ENCODE measurements at places on chromosomes 11 and 22.

- no peak for DNase-seq
Observed at GRCh38 chr22:35900483-35901168, 128.0 kb downstream of the RBFOX2 start.

- DNase-seq, result no peak
Observed at GRCh38 chr11:17991783-17992433, 20.9 kb downstream of the SERGEF start.

DNA sequence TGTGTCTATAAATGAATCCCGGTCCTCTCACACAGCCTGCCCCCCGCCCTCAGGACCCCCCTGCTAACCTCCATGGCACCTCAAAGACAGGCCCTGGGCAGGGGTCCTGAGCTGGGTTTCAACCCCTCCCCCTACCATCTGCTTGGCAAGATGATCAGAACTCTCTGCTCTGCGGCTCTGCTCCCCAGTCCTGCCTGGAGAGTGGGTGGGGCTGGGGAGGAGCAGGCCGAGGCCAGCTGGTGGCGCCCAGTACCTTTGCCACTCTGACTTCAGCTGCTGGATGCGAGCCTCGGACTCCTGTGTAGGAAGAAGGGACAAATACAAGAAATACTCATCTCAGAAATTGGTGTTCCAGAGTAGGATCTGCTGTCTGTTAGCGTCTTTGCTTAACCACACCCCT, 15.0 kb downstream of the SUN2 start:
- no peak for DNase-seq

DNA sequence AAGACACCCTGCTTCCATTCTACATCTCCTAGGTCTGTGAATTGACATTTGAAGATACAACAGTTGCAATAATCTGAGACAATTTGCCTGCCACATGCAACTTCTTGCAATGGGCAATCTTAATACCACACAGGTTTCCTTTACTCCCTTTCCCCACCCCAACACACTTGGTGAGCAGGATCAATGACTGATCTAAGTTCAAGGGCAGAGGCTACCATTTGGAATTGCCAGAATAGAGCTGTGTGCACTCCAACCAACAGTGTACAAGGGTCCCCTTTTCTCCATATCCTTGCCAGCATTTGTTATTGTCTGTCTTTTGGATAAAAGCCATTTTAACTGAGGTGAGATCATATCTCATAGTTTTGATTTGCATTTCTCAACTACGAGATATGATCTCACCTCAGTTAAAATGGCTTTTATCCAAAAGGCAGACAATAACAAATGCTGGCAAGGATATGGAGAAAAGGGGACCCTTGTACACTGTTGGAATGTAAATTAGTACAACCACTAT, 2.9 kb upstream of the NNMT start:
- DNase-seq, result no peak

DNA sequence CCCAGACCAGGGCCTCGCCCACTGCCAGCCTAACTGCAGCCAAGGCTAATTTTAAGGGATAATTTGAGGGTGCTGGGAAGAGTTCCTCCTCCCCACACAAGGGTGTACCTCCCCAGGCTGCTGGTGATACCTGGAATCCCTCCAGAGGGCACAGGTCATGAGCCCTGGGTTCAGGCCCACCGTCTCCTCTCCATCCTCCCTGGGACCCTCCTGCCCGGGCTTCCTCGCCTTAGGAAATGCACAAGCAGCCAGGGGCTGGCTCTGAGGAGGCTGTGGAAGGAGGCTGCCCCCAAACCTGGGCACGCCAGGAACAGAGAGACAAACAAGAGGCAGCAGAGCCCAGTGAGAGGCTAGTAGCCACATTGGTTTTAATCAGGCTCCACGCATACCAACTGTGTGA, 16.6 kb upstream of the TSKU start:
- no peak for DNase-seq

GRCh38 chr22:21013657-21014201, 1.2 kb upstream of the P2RX6 start:
- DNase-seq, result no peak

- no peak for DNase-seq
Observed at GRCh38 chr11:68202165-68202564, 10.9 kb downstream of the KMT5B start.

DNA sequence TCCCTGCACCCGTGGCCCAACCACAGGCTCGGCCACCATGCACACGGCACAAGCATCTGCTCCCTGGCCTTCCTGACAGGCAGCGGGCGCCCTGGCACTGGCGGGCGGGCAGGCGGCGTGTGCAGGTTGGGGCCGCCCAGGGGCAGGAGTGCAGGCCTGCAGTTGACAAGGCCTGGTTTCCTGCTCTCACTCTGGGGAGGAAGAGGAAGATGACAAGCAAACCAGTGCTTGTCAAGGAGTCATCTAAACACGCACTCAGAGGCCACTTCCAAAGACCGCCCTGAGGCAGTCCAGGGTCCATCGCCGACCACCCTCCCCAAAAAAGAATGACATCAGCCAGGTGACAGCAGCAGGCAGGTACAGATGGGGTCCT, 65.3 kb upstream of the LINC01488 start:
- DNase-seq, result no peak

- no peak for DNase-seq
Observed at GRCh38 chr11:131724436-131724975, 354.1 kb downstream of the NTM start.

GRCh38 chr11:109026891-109027489, 362.1 kb downstream of the DDX10 start:
- no peak for DNase-seq

- no peak for DNase-seq
Observed at GRCh38 chr11:119166368-119167076, 2.0 kb upstream of the NLRX1 start.

DNA sequence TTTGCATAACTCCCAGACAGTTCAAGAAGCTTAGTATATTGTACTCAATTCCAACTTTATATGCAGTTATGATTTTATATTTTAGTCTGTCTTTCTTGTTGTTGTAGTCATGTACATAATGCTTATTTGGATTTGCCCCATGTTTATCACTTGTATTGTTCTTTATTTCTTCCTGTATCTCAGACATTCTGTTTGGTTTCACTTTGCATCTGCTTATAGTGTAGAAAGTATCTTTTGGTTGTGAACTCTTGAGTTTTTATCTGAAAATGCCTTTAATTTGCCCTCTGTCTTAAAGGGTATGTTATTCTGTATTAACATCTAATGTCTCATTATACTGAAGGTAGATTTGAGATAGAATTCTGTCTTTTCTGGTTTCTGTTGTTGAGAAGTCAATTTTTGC, 275.4 kb downstream of the DYNC2H1 start:
- no peak for DNase-seq

DNA sequence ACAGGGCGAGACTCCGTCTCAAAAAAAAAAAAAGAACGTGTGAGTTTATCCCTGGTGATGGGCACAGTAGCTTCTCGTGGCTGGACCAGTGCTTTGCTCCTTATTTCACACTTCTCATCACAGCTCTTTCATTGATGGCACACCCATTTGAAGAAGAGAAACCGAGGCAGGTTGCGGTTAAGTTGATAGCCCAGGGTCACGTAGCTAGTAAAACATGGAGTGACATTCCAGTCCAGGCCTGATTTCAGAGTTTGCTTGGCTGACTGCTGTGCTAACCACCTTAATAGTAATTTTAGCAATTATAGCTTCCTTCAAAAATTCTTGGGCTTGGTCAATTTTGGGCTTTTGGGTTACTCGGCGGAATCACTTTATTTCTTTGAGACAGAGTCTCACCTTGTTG, 25.8 kb downstream of the AP2A2 start:
- DNase-seq, result no peak

- DNase-seq, result no peak
Observed at GRCh38 chr22:24760708-24761306, 13.7 kb downstream of the PIWIL3 start.

DNA sequence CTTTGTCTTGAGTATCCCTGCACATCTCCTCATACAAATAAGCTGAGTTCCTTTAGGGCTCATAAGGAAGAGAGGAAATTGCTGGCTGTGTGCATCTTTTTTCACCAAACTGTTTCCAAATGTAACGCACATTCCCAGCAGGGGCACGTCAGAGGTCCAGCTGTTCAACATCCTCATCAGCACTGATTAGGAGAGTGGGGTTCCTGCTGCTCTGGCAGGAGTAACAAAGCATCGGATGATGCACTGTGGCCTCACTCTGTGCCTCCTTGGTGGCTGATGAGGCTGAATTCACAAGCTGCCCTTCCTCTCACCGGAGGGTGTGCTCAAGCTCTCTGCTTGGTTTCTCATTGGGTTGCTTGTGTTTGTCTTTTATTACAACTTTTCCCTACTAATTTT, 35.5 kb upstream of the SLC25A1 start:
- no peak for DNase-seq

DNA sequence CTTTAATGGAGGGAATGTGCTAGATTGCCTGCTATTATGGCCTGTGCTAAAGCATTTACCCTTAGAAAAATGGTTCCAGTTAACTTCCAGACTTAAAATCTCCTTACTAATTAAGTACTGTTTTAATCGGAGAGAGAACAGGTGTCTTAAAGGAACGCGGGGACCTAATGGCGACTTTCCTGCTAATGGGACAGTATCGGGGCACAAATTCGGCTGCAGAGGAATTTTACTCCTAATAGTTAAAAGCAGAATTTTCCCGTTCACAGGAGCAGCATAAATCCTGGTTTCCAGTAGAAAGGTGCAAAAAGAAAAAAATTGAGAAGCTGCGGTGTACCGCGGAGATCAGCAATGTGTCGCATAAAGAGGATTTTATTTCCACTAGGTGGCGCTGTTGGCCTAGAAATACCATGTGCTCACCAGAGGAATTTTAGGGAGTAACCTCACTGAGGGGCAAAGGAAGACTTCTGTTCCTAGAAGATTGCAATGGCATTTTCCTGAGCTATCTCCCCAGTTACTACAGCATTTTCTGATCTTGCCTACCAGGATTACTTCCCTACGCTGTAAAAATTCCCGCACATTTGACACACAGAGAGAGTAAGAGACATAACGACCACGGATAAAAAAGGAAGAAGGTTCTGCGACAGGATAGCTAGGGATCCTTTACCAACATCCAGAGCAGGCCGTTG, 44.5 kb downstream of the ZNF280B start:
- DNase-seq, result no peak

- no peak for DNase-seq
Observed at GRCh38 chr22:47195156-47195483, 432.7 kb downstream of the TBC1D22A start.

GRCh38 chr11:118050208-118050891, 26.5 kb upstream of the TMPRSS4 start:
- DNase-seq, result no peak

DNA sequence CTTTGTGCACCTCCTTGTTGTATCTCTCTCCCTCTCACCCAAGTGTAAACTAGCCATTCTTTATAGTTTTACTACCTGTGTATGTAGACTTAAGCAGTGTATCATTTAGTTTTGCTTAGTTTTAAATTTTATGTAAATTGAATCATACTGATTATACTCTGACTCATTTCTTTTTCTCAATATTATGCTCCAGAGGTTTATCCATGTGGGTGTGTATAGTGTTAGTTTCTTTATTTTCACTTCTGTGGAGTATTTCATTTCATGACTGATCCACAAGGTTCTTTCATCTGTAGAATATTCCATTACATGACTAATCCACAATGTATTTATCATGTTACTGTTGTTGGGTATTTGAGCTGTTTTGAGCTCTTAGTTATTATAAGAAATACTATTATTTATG, 62.0 kb downstream of the CCDC34 start:
- DNase-seq, result no peak

DNA sequence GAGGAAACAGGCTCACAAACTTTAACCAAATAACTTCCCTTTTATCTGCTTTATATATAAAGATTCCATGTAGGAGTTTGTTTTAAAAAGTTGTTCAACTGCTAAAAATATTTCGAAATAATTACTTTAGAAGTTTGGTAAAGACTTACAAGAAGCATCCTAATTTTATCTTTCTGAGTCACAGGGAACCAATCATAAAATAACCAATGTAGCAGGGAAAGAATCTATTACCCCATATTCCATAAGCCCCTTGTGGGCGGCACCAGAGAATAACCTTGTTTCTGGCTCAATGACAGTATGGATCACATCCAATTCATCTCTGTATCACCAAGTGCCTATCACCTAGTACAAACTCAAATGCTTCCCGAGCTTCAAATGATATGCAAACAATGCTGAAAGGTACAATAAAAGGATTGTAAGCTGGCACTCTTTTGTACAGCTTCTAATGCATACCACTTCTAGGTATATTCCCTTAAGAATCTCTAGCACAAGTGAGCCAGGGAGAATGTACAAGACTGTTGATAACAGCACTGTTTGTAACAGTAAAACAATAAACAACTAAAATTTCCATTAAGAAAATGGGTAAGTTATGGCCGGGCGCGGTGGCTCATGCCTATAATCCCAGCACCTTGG, 158.4 kb downstream of the ATG16L2 start:
- no peak for DNase-seq

DNA sequence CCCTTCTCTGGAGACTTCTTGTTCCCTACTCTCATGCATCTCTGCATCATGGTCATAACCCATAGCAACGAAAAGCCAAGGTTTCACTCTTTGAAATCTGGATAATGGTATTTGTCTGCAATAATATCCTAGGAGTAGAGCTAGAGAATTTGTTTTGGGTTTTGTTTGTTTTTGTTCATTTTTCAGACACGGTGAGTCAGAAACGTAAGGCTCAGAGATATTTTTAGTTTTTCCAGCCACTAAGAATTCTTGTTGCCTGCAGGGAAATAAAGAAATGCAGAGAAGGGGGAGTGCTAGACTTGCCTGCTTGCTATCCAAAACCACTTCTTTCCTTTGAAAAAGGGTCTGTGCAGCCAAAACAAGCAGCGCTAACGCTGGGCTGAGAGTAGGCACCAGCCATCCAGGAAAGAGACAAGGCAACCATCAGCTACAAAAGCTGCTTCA, 26.0 kb downstream of the POU2AF3 start:
- DNase-seq, result peak; percentile 33

- no peak for DNase-seq
Observed at GRCh38 chr11:120666121-120666639, 154.6 kb downstream of the GRIK4 start.

- no peak for DNase-seq
Observed at GRCh38 chr22:33300165-33300564, 242.0 kb upstream of the SYN3 start.

- DNase-seq, result no peak
Observed at GRCh38 chr11:35614939-35615569, 3.2 kb upstream of the FJX1 start.

- no peak for DNase-seq
Observed at GRCh38 chr11:17948296-17948695, 64.6 kb downstream of the SERGEF start.

- DNase-seq, result no peak
Observed at GRCh38 chr11:27297616-27298015, 65.4 kb downstream of the CCDC34 start.

- DNase-seq, result no peak
Observed at GRCh38 chr22:27443306-27443705, 358.2 kb downstream of the MN1 start.

GRCh38 chr11:134238956-134239355, 14.2 kb downstream of the THYN1 start:
- DNase-seq, result no peak

- DNase-seq, result no peak
Observed at GRCh38 chr11:43245466-43245865, 66.3 kb upstream of the API5 start.

Measured in hypothalamus (tissue), 51 donors.